ENCODE measurements at places on chromosomes 11 and 22.

GRCh38 chr11:118434553-118435289, 1.6 kb upstream of the KMT2A start:
- peak; percentile 67 for DNase-seq

DNA sequence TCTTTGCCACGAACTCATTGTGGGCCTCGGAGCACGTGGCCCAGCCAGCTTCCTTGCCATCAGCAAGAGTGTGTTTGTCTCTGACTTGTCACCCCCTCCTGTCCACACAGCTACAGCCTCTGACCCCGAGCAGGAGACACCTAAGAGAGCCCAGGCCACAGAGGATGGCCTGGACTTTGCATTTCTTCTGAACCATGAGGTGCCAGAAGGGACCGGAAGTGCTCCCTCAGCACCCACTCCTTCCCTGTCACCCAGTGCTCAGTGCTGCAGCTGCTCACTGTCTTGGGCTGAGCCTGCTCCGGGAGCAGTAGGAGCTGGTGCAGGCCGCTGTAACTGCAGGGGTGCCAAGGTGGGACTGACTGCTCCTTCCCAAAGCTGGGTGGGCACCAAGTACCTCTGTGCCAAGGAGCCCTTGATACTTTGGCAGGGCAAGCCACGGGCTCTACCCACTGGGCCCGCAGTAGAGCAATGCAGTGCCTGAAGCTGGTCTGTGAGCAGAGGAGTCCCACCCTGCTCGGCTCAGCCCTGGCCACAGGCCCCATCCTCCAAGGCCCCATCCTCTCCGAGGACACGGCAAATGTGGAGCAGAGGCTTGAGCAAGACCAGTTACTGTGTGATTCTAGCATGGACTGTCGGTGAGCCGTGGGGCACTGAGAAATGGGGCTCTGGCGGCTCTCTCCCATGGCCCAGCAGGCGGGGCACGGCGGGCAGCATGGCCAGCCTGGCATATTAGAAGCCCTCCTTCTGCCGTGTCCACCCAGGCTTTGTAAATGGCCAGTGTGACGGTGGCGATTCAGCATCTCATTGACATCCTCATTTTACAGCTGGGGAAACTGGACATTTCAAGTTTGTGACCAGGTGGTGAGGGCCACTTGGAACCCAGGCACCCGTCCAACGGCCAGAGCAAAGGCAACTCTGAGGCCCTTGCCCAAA, 6.3 kb downstream of the GRK2 start:
- DNase-seq = no peak

- DNase-seq = peak; percentile 39
Measured at GRCh38 chr22:33274214-33275072, 216.3 kb upstream of the SYN3 start.

DNA sequence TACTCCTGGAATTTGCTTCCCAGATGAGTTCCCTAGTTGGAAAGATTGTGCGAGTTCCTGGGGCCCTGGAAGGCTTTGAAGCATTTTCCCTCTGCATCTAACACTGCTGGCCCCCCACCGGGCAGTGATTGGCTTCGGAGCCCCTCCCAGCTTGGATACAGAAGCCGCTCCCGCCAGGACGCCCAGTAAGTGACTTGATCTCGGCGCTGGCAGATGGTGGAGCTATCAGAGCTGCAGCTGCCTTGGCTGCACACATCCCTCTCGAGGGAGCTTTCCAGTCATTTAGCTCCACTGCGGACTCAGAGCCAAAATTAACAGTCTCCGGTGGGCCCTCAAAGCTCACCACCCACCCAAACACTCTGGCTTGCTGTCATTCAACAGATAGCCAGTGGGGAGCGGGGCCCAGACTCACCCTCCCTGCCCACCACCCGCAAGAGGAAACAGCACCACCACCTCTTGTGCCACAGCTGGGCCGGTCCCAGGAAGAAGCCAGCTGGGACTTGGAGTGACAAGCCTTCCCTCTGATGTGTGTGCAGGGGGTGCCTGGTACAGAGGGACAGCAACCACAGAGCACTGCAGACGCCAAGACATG, 162.3 kb downstream of the TRIM29 start:
- no peak for DNase-seq

- DNase-seq = peak; percentile 82
Measured at GRCh38 chr11:34492806-34493414, 20.7 kb downstream of the ELF5 start.

GRCh38 chr11:34976496-34977088, 60.2 kb downstream of the PDHX start:
- no peak for DNase-seq

- no peak for DNase-seq
Measured at GRCh38 chr22:29609139-29609538, 5.7 kb downstream of the NF2 start.

- DNase-seq = no peak
Measured at GRCh38 chr22:44745853-44746789, 6.3 kb upstream of the ARHGAP8 start.

- DNase-seq = no peak
Measured at GRCh38 chr22:49763138-49763537, 64.5 kb downstream of the BRD1 start.

GRCh38 chr22:27299181-27300085, 502.1 kb downstream of the MN1 start:
- peak; percentile 7 for DNase-seq

DNA sequence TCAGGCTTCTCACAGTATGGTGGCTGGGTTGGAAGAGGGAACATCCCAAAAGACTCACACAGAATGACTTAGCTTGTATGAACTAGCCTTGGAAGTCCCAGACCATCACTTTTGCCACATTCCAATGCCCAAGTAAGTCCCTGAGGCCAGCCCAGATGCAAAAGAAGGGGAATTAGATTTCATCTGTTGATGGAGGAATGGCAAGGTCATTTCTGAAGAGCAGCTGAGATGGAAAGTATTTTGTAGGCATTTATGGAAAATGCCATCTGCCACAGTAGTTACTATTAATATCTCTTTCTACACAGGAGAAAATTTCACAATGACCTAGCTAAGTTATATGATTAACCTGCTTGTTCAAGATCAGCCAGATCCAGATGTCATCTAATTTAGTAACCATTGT, 58.8 kb downstream of the ENDOD1 start:
- no peak for DNase-seq

- no peak for DNase-seq
Measured at GRCh38 chr11:2534134-2534956, 89.5 kb downstream of the KCNQ1 start.

GRCh38 chr11:121225382-121225781, 67.2 kb upstream of the SC5D start:
- DNase-seq = no peak

DNA sequence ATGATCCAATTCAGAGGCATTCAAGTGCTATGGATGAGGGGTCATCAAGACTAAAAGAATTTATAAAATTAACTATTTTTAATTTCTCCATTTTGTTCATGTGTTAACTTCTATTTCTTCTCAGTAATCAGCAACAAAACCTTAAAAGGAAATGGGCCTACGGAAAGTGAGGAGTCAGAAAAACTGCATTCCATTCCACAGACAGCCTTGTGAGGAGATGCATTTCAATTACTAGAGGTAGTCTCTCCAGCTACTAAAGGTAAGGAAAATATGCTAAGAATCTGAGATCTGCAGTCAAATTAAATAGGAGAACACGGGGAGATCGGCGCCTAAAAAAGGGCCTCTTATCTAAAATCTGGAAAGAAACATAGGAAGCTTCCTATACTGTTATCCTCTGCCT, 661.7 kb downstream of the DLG2 start:
- no peak for DNase-seq
